ENCODE measurements at places on chromosomes 16 and 17.
A peak's percentile ranks its signal among the peaks of the same experiment; 100 is the strongest.

GRCh38 chr16:69522732-69523404 lies 42.9 kb upstream of the NFAT5 start:
- no peak for DNase-seq
- no peaks in the 10 kb centered on the region for H3K36me3 ChIP-seq
- H3K4me3 ChIP-seq: no peak overlapping the region
- H3K4me1 ChIP-seq: peaks cover 37% of the 10 kb centered on the region
- no peaks in the 10 kb centered on the region for H3K27me3 ChIP-seq

GRCh38 chr17:1882836-1883235 lies 53.0 kb downstream of the RPA1 start:
- no peaks in the 10 kb centered on the region for H3K4me1 ChIP-seq

- H3K27ac ChIP-seq: no peak overlapping the region
- no peaks in the 10 kb centered on the region for H3K27me3 ChIP-seq
These were observed 183.9 kb upstream of the HSBP1 start for GRCh38 chr16:83623892-83624291.

DNA sequence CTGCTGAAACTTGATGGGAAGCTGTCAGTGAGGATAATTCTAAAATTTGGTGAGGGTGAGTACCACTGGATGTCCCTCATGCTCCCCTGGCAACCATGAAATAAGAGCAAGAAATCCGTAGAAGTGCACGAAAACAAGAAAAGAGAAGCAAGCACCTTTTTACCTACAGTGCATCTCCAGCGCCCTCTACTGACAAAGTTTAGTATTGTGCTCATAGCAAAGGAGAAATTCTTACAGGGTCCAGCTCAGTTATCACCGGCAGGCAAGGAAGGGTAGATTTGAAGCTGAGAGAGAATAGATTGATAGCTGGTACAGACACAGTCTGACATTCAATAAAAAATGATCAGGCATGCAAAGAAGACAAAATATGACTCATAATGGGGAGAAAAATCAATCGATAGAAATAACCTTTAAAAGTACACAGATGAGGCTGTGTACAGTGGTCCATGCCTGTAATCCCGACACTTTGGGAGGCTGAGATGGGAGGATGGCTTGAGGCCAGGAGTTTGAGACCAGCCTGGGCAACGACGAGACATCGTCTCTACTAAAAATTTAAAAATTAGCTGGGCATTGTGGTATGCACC lies 28.3 kb upstream of the TEX2 start:
- no peak overlapping the region for H3K4me3 ChIP-seq
- no peaks in the 10 kb centered on the region for H3K4me1 ChIP-seq
- H3K27me3 ChIP-seq: peaks cover 7% of the 10 kb centered on the region
- peaks cover 10% of the 10 kb centered on the region for H3K36me3 ChIP-seq

DNA sequence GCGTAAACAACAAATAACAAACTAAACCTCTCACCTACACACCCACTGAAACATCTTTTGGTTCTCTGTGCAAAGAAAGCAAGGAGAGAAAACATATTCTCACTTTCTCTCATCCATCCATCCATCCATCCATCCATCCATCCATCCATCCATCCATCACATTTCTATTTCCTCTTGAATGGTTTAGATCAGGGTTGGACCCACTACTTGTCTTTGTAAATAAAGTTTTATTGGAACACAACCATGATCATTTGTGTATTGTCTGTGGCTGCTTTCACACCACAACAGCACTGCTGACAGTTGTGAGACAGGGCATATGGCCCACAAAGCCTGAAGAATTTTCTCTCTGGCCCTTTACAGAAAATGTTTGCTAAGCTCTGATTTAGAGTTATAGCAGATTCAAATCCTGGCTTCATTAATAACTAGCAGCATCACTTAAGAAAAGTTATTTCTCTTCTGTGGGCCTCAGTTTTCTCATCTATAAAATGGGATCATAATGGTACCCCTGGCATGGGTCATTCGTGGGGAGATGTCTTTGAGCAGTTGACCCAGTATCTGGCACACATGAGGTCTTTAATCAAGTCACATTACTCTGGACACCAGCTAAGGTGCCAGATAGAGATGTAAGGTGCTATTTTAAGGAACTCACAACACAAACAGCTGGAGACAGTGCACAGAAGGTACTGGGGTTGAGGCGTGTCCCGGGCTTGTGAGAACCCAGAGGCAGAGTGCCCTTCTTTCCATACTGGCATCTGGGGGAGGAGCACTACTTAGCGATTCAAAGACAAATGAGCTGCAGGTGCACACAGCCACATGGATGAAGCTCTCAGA lies 146.3 kb downstream of the CMIP start:
- no peak overlapping the region for H3K4me3 ChIP-seq
- H3K4me1 ChIP-seq: peaks cover 31% of the 10 kb centered on the region
- H3K27ac ChIP-seq: no peak overlapping the region
- no peaks in the 10 kb centered on the region for H3K27me3 ChIP-seq
- no peaks in the 10 kb centered on the region for H3K36me3 ChIP-seq

DNA sequence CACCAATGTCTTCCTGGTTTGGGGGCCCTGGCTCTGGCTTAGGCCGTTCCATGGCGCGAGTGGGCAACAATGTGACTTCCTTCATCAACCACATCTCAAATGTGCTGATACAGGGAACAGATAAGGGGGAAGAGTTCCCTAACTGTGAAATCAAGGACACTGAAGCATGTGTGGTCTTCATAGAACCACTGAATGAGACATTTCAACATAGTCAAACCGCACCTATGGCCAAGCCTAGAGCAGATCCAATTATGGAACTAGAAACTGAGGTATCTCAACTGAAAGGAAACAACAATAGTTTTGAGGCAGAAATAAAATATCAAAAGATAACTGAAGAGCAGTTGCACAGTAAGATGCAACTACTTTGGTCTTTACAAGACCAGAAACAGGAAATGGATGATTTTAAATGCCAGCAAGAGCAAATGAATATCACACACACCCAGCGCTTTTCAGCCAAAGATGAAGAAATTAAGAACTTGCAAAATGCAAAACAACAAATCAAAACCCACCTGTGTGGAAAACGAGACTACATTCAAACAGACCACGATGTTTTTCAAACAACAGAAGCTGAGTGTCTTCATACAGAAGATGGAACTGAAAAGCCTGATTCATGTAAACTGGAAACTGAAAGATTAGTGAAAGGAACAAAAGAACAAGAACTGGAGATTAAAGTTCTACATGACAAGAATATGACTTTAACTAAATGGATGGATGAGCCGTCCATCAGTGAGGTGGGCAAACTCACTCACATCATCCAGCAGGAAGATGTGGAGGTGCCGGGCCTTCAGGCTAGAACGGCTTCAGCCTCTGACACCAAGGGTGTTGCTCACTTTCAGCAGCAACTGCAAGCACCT lies 18.1 kb upstream of the LCMT1 start:
- no peak for DNase-seq
- H3K36me3 ChIP-seq: no peaks in the 10 kb centered on the region
- H3K4me3 ChIP-seq: peak overlapping the region; percentile 43

- no peak for DNase-seq
- H3K27ac ChIP-seq: no peak overlapping the region
- H3K27me3 ChIP-seq: no peaks in the 10 kb centered on the region
- H3K36me3 ChIP-seq: peaks cover 4% of the 10 kb centered on the region
- H3K4me3 ChIP-seq: no peak overlapping the region
These were observed 174.2 kb downstream of the PRKCB start for GRCh38 chr16:24009955-24010354.

- no peak overlapping the region for H3K27ac ChIP-seq
- no peaks in the 10 kb centered on the region for H3K36me3 ChIP-seq
- peaks cover 47% of the 10 kb centered on the region for H3K4me1 ChIP-seq
- no peaks in the 10 kb centered on the region for H3K27me3 ChIP-seq
- no peak overlapping the region for H3K4me3 ChIP-seq
- no peak for DNase-seq
These were observed 47.8 kb downstream of the LITAF start for GRCh38 chr16:11538880-11539279.
